ENCODE measurements at places on chromosomes 11 and 22. TPM values are rescaled to one million over a fixed set of nuclear protein-coding genes. Genes with fewer than 3 reads are reported as not detected.

- DNase-seq = no peak
Measured at GRCh38 chr22:37298748-37299495, 16.6 kb downstream of the CYTH4 start.

GRCh38 chr11:123103326-123103980, 41.5 kb upstream of the HSPA8 start:
- no peak for DNase-seq

GRCh38 chr22:46803031-46803880, 40.8 kb downstream of the TBC1D22A start:
- DNase-seq = no peak

- DNase-seq = no peak
Measured at GRCh38 chr22:49673048-49673447, 154.6 kb downstream of the BRD1 start.

The AGBL2 gene
- polyA plus RNA-seq = not detected

The C11orf97 gene
- polyA plus RNA-seq = not detected

All from aorta (tissue), 5 donors.